ENCODE measurements at places on chromosomes 11 and 22.

DNA sequence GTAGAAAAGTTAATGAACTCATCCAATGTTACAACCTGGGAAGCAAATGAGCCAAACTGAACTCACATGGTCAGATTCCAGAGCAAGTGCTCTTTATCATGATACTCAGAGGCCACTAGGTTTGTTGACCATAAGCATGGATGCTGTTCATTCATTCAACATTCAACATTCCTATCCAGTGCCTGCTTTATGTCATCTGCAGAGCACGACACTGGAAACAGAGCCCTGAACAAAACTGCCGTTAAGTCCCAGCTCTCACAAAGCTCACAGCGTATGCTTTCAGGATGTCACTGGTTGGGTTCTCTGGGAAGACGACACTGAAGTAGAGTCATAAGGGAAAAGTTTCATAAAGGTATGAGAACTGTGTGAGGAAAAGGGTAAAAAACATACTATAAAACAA lies 105.8 kb upstream of the TRIM77 start:
- no peak for DNase-seq

DNA sequence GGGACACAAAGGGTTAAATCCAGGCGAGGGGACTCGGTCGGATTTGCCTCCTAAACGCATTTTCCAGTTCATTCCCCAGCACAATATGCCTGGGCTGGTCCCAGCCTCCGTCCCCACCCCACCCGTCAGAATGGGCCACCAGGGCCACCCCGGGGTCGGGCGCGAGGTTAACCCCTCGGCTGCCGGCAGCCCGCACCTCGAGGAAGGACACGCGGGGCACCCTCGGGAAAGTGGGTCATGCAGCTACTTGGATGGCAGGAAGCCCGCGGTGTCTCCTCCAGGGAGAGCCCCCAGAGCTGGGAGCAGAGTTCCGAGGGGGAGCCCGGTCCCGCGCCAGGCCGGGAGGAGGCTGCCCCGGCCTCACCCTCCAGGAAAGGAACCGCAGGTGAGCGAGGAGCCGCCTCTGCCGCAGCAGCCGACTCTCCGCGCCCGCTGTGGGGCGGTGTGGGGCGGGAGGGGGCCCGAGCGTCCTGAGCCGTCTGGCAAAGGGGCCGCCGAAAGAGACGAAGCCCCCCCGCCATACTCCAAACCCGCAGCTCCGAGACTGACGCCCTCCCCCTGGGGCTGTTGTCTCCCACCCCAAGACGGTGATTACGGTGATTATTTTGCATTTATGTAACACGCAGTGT lies 1.4 kb downstream of the NECTIN1 start:
- DNase-seq, result no peak

DNA sequence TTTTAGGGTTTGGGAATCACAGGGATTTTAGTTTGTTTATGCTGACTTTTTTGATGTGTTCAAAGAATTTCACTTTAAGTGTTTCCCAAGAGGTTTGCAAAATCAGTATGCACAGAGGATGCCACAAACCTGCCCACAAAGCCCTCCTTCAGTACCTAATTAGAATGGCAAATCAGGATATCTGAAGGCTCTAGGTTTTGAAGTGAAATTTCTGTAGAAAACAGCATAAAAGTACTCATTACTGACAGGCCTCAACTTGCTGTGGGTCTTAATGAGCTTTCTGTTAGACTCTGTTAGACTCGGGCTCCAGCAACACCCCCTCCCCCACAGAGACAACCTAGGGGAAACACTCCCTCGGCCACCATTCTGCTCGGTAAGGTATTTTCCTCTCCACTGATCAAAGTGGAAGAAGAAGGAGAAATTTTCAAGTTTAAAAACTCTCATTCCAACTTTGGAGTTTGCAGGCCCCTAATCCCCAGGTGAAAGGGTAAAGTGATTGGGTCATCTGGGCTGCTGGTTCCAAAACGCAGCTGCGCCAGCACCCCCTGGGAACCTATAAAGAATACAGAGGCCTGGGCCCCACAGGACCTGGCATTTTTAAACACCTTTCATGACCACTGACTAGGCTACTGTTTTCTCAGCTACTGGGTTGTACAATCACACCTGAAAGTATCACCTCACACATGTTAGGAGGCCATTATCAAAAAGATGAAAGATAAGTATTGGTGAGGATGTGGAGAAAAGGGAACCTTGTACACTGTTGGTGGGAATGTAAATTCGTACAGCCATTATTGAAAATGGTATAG lies 67.5 kb downstream of the PLEKHA7 start:
- no peak for DNase-seq

DNA sequence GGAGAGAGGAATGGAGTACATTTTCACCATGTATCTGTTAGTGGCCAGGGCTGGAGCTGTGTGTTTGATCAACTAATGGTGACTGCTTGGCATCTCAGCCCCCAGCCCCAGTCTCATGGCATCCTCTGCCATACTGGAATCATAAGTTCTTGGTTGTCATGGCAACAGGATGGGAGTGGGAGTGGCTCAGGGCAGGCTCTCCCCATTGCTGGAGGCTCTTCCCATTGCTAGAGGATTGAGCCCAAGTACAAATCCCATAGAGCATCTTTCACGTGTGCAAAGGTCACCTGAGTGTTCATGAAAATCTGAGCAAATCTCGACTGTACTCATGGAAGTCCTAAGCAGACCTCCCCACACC lies 14.9 kb downstream of the DNAJB13 start:
- no peak for DNase-seq

GRCh38 chr11:115144014-115144413 lies 360.2 kb downstream of the CADM1 start:
- no peak for DNase-seq

- no peak for DNase-seq
Measured at GRCh38 chr11:84045146-84045545, 759.0 kb upstream of the CCDC90B start.

- no peak for DNase-seq
Measured at GRCh38 chr22:39254789-39255298, 10.1 kb upstream of the PDGFB start.

DNA sequence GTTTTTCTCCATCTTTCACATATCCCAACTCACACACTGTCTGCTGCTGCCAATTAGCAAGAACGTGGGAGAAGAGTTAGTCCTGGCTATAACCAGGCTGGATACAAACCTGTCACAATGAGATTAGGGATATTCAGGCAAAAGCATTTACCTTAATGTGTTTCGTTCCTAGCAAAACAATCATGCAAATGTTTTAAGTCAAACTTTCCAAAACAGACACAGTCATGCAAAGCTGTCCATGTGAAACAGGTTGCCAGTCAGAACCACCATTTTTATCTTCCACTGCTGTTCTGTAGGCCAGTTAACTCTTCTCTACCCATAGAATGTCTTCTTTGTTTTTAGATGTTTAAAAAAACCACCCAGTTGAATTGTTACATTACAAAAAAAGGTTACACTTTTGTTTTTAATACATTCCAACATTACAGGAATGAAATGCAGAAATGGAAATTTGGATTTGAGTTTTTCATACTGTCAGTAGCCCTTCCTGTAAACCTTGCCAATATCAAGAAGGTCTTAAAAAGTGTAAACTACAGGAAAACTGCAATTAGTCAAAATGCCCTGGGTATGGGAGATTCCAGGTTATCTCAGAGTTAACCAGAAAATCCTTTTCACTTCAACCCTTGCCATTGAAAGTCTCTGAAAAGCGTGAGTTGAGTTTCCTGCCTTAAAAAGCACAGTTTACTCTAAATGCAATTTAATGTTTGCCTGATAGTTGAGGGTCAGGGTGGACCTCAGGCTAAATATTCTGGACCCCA lies 34.2 kb upstream of the LDLRAD3 start:
- no peak for DNase-seq

DNA sequence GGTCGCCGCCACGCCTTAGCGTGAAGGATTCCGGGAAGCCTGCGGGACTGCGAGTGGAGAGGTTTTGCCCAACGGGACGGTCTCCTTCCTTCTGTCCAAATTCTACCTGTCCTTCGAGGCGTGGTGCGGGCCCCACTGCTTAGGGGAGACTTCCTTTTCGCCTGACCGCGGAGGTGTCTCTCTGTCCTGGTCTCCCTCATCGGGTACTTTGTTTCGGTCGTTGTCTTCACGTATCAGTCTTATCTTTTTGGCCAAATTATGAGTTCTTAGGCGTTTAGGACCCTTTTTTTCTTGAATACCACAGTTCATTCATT lies 388 bp downstream of the HINFP start:
- DNase-seq, result no peak

DNA sequence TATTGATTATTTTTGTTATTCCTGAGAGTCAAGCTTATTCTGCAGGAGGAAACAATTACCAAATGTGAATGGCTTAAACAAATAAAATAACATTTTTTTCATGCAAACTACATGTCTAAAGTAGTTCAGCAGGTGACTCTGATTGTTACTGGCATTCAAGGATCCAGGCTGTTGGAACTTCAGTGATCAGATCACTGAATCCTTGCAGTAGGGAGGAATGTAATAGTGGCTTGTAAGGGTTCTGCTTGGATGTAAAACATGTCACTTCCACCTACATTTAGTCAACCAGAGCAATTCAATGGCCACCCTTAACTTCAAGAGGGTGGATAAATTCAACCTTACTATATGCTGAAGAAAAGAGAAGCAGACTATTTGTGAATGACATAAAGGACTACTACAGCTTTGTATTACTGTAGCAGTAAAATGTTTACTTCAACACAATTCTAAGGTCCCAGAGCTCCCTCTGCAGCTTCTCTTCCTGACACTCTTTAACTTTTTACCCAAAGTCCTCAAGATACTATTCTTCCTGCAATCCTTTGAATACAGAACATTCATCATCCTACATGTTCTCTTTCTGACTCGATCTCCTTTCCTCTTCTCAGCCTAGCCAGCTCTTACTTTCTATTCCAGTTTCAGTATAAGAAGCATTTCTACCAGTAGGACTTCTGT lies 284.0 kb downstream of the LRRC4C start:
- DNase-seq, result no peak

- DNase-seq, result no peak
Measured at GRCh38 chr11:123344790-123345357, 85.2 kb upstream of the GRAMD1B start.

DNA sequence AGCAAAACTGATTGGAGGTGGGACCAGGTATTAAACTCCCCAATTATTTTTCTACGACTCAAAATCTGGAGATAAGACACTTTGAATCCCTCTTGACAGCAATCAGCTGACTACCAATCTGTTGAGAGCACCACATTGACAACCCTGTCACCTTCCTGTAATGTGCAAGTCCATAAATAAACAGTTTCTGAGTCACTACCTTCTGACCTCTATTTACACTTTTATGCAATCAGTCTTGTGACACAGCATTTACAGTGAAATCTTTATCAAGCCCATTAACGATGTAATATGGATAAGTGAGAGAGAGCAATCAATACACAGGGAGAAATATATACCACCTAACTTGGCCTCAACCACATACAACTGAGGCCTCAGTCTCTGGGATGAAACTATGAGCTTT lies 283.7 kb upstream of the ANO5 start:
- no peak for DNase-seq

DNA sequence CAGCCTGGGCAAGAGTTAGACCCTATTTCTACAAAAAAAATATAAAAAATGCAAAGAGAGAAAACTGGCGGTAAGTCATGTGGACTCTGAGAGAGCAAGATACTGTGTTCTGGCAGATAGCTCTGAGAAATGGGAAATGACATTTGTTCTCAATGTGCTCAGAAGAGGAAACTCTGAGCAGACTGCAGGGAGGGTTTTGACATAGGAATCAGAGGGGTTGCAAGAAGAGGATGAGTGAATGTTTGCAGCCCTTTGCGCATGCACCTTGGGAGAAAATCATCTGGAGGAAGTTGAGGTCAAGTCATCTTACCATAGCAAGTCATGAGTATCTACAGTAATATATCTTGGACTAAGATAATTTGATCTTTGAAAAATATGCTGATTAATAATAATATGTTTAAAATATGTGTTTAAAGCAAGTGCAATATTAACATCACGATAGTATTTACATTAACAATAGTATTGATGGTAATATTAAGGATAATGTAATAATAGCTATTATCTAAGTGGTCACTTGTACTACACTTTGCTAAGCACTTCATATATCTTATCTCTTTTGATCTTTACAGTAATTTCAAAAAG lies 2.6 kb downstream of the ACER3 start:
- no peak for DNase-seq

DNA sequence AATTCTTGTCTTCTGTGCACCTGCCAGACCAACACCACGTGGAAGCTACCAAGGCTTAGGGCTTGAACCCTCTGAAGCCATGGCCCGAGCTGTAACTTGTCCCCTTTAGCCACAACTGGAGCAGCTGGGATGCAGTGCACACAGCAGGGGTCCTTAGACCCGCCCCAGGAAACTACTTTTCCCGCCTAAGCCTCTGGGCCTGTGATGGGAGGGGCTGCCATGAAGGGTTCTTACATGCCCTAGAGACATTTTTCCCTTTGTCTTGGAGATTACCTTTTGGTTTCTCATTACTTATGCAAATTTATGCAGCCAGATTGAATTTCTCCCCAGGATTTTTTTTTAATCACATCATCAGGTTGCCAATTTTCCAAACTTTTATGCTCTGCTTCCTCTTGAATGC lies 9.7 kb downstream of the PATE3 start:
- DNase-seq, result no peak

DNA sequence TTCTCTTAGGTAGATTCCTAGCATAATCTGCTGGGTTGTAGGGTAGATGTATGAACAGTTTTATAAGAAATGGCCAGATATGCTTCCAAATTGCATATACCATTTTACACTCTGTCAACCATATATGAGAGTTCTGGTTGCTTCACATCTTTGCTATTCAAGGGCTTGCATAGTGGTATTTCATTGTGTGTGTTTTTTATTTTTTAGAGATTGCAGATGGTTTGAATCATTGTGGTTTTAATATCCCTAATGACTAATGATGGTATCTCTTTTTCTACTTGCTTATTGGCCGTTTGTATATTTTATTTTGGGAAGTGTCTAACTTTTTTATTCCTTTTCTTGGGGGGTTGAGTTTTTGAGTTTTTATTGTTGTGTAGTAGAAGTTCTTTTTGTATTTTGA lies 26.9 kb downstream of the RNF214 start:
- no peak for DNase-seq

DNA sequence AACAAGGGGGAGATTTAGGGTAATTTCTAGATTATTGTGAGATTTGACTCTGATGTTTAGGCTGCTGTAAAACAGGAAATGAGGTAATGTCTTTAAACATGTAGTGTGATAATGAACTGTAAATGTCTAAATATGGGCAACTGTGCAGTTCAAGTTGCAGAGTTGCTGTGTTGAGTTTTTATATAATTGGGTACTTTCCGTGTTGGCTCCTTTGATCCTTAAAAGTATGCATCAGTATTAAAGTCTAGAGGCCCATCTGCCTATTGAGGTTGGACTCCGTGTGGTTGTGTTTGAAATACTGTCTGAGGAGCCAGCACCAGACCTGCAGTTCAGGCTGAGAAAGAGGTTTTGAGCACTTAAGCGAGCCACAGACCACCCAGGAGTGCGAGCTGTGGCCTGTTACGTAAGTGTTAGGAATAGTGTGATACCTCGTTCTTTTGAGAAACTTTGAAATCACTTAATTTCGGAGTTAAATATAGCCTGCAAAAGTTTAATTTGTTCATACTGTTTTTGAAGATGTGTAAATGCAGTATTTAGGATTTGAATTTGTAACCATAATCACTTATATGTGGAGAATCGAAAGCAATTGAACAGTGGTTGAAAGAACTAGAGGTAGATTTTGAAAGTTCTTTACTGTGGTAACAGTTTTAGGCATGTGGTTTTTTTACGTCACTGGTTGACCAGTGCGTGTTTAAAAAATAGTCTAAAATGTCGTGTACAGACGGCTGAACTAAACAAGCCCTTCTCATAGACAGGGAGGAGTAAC lies 9.0 kb downstream of the FAM118A start:
- DNase-seq, result no peak
